Fibroblast of villous mesenchyme (primary cell): ENCODE measurements at places on chromosomes 3 and 15. TPM values are rescaled to one million over a fixed set of nuclear protein-coding genes. Genes with fewer than 3 reads are reported as not detected.

CX3CR1 gene
- not detected in 2 replicates for total RNA-seq

DNA sequence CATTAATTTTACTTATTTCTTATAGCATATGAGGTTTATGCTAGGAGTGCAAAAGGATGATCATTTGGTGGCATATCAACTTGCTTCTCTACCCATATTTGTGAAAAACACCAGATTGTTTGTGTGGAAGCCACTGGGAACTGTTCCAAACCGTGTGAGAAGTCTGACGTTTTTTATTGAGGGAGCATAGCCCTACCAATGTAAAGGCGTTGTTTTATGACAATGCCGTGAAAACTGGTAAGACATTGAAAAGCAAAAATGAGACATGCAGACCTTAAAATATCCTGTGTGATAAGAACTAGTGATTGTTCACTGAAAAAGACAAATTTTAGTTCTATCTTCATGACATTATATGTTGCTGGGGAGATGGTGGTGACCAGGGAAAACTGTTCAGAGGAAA lies 87.8 kb downstream of the CHL1 start:
- DNase-seq, result no peak

DNA sequence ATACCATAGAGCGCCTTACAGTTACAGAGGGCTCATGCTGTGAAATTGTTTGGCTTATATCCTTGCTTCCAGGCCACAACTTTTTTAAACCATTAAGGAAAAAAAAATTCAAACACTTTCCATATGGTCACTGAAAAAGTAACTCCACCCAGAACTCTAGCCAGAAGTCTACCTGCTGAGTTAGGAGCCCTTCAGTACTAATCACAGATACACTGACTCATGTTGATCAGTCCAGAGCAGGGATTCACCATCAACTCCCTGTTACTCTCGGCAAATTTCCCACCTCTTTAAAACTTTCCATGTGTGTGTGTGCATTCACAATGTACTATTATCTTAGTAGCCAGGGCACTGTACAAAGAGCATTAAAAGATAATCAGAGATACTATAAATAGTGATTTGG lies 372.8 kb downstream of the MAGI1 start:
- DNase-seq, result no peak

SERPINI2 gene
- not detected in 2 replicates for total RNA-seq

DNA sequence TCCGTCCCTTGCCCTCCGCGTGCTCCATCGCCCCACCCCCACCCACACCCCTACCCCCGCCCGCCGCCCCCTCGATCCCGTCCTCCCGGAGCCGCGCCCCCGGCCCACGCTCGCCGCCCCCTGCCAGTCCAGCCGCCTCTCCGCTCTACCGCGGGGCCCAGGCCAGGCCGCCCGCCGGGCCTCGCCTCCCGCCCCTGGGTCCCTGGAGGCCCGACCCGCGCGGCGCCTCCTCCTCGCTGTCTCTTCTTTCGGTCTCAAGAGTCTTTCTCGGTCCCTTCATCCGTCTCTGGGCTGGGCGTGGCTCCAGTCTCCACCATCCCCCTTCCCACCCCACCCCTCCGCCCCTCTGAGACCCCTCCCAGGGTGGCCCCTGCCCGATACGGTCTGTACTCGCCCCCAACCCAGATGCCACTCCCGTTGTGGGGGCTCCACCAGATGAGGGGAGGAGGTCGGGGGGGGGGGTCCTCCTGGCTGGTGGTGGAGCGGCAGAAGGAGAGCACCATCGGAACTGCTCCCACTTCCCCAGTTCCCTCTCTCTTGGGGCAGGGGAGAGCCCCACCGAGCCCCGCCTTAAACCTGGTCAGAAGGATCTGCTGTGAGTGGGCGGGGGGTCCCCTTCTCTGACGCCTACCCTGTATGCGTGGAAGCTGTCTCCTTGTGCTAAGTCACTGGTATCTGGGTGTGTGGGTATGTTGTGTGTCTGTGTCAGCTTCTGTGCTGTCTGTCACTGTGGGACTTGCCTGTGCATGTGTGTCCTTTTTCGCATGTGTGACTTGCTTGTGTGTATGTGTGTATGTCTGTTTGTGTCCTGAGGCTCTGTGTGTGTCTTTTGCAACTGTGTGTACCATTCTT lies 1.0 kb downstream of the PRKCD start:
- DNase-seq, result peak; percentile 24

GRCh38 chr3:88003115-88003755 lies 55.6 kb downstream of the CGGBP1 start:
- peak; percentile 83 for DNase-seq

DNA sequence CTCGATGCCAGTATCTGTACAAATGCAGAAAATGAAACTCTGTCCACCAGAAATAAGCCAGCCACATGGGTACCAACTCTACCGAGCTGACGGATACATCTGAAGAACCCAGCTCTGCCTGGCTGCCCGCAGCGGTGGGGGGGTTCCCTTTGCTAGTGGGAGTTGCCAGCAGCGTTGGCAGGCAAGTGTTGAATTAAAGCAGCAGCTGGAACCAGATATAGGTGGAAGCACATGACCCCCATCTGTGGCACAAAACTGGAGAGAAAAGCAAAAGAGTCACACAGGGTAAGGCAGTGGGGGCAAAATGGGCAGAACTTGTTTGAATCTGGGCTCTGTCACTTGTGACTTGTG lies 17.9 kb downstream of the CRYGS start:
- no peak for DNase-seq
